Head of caudate nucleus (tissue), 42 donors: ENCODE measurements at places on chromosomes 12 and 14.

- no peak for DNase-seq
Observed at GRCh38 chr12:119088685-119089379, 89.9 kb upstream of the HSPB8 start.

DNA sequence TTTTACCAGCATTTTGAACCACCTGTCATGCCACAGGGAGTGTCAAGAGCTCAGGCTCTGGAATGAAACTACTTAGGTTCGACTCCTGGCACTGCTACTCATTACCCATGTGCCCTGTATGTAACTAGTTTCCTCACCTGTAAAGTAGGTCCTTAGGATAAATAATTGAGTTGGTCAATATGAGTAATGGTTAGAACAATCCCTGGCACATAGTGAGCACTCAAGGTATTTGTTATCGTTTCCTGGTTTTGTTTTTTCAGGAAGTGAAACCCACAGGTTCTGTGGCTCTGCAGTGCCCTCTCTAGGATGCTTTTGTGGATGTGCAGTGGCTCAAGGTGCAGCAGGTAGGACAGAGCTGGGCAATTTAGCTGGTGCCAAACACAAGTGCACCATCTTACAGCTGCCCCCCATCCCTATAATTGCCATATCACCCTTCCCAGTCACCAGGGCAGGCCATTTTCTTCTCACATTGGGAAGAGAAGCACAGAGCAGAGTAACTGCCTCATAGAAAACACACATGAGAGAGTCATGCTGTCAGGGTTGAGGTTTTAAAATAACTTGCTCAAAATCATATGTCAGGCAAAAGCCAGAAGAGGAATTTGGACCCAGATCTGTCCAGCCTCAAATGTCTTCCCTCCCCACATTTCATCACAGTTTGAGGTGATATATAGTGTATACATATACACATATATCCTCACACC lies 297.5 kb downstream of the RPAP3 start:
- DNase-seq = no peak

DNA sequence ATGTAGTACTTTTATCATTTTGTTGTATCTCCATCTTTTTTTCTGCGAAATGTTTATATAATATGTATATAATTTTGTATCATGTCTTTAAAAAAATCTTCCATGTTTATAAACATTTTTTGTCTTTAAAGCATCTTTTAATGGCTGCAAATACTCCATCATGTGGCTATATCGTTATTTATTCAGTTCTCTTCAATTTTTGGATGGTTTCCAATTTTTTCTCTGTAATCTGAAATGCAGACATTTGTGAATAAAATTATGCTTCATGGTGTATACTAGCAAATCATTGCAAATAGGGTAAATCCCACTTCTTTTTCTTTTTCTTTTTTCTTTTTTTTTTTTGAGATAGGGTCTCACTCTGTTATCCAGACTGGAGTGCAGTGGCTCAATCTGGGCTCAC lies 54.0 kb downstream of the CPSF2 start:
- DNase-seq = no peak

DNA sequence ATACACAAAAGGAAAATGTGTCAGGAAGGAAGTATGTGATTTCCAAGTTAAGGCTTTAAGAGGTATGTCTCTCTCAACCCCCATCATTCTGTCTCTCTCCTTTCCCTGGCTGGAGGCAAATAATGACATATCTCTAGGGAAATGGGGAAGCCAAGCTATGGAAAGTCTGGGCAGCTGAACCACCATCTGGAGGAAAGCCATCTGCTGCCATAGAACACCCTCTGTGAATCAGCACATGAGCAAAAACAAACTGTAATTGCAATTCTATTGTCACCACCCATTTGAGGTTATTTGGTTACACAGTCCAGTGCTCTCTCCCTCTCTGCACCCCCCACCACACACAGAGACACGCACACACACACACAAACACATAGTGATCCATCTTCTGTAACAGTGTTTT lies 766.2 kb downstream of the FLRT2 start:
- DNase-seq = no peak

DNA sequence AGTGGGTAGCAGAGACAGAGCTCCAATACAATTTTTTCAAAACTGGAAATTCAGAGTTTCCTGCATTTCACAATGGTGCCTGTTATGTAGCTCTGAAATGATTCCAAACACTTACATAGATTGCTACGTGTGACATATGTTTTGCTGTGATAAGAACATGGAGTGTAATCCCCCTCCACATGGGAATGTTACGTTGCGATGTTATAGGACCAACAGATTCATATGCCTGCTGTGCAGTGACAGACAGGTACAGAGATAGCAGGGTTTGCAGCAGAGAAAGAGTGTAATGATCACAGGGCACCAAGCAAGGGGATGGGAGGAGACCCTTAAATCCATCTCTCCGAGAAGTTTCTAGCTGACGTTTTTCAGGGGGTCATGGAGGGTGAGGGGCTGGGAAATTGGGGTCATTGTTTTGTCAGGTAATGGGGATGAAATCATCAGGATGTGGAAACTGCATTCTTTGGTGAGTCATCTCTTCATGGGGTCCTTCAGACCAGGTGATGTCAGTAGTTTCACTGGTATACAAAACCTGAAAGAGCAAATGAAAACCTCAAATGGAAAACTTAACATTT lies 76.6 kb upstream of the OSBPL8 start:
- DNase-seq = no peak

- DNase-seq = no peak
Observed at GRCh38 chr12:27199638-27200300, 44.3 kb upstream of the STK38L start.

DNA sequence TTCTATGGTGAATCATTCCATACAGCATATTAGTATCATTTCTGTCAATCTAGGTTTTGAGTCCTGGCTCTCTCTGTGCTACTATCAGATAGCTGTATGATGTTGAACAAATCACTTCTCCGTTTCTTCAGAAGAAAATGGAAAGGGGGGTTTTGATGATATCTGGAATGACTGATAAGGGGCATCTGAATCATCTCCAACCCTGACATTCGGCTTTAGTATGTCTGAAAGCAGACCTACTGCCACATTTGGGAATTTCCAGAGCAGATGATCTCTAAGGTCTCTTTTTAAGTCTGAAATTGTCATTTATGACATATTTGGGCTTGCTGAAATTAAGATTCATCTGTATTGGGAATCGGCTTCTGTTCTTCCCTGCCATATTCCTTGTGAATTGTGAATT lies 10.1 kb downstream of the MLF2 start:
- no peak for DNase-seq

- DNase-seq = no peak
Observed at GRCh38 chr14:22623047-22623446, 21.1 kb downstream of the OR6J1 start.

GRCh38 chr12:132469423-132469822 lies 20.5 kb upstream of the FBRSL1 start:
- no peak for DNase-seq

- DNase-seq = no peak
Observed at GRCh38 chr14:53493860-53494259, 340.7 kb upstream of the DDHD1 start.

- no peak for DNase-seq
Observed at GRCh38 chr14:61326847-61327246, 5.5 kb downstream of the PRKCH start.

DNA sequence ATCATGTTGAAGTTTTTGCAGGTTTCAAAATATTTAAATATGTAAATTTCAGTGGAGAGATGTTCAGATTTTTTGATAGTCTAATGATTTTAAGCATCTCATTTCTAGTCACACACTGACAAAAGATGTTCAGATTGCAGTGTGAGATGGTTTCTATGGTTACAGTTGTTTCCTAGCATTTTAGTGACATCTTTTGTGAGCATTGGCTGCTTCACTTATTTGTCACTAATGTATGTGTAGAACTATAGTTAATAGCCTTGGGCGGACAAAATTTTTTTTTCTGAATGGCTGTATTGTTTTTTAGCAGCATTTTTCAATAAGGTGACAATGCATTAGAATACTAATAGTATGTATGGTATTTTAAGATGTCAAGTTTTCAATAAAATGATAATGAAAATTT lies 315.6 kb upstream of the PRKD1 start:
- no peak for DNase-seq

DNA sequence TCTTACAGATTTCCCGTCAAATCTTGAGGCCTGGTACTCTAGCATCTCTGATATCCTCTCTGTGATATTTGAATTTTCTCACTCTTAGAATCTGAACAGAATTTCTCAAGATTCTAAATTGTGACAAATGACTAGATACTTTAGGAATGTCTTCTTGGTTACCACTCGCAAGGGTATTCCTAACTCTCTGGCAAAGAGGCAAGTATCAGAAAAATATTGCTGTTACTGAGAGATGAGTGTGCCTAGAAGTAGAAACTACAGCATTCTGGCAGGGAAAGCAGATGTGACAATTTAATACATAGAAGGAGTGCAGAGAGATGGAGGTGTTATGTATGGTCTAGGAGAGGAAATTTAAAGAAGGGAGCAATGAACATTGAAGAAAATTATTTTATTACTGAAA lies 467.8 kb downstream of the LRIG3 start:
- no peak for DNase-seq

DNA sequence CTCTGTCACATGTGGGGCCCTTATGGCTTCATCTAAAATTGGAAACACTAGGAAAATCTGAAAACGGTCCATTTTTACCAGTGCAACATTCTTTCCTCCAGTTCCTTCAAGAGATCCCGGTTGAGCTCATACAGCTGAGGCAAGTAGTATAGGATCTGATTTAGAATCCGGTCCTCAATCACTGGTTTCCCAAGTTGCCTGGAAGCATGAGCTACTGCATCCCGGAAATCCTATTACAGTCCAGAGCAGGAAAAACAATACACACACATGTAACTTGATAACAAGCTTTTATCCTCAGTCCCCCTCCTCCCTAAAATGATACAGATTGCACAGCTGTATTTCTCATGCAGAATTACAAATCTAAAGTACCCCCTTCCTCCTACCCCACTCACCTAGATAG lies 67.9 kb upstream of the NR2C1 start:
- DNase-seq = no peak

- no peak for DNase-seq
Observed at GRCh38 chr14:105853089-105853906, 326.9 kb downstream of the TMEM121 start.

DNA sequence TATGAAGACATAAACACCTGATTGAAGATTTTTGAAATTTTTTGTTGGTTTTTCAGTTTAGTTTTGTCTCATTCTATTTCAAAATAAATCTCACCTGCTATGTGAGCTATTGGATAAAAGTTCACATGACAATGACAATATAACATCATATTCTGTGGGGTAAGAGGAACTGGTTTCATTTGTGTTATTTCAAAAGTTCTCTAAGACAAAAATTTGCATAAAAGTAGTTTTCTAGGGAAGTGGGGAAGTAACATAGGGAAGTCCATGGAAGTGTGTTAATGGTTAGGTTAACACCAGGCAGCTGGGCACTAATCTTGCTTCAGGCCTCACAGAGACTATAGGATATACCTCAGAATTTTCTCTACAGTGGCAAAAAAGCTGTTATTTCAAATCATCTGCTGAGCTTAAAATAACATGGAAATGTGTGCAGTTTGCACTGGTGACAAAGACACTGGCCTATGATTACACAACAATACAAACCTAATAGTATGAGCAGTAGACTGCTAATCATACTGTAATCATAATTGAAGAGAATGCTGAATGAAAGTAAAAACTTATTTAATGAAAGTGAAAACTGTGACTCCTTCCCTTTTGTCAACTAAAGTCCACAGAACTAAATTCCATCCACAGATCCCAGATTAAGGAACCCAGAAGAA lies 710.6 kb upstream of the TMEM132C start:
- DNase-seq = no peak

GRCh38 chr12:31226639-31227038 lies 99.3 kb downstream of the SINHCAF start:
- peak; percentile 48 for DNase-seq

GRCh38 chr12:91007531-91008290 lies 2.9 kb upstream of the EPYC start:
- no peak for DNase-seq

GRCh38 chr12:104219908-104220404 lies 4.4 kb downstream of the TXNRD1 start:
- DNase-seq = no peak

- no peak for DNase-seq
Observed at GRCh38 chr14:102396521-102396920, 33.8 kb downstream of the TECPR2 start.

DNA sequence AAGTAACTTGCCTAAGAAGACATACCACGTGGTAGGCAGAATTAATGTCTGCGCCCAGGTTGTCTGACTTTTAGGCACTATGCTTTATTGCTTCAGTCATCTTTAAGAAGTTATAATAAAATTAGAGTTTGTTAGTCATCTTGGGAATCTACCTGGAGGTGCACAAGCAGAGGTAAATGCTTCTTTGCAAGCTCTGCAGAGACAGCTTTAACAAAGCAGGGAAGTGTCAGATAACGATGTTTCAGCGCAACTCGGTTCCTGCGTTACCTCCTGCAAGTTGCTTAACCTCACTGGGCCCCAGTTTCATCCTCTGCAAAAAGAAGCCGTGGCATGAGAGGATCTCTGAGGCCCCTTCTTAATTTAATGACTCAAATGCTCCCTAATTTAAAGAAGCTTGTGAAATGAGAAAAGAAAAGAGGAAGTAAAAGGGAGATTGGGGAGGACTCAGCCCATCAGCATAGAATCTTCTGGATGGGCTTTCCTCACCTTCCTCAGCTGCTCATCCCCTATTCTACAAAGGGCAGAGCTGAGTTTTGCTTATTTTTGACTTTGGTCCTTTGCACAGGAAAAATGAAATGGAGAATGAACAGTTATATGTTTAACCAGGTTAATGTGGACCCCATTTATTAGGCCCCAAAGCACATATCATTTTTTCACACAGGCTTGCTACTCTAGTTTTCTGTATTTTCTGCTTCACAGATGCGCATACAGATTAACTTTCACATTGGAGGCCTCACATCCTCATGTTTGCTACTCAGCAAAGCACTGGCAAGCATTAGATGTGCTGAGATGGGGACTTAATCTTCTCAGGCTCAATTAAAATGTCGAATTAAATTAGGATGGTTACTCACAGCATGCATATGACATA lies 5.1 kb downstream of the ARHGDIB start:
- DNase-seq = peak; percentile 66

GRCh38 chr12:31742891-31743290 lies 14.1 kb upstream of the AMN1 start:
- no peak for DNase-seq

DNA sequence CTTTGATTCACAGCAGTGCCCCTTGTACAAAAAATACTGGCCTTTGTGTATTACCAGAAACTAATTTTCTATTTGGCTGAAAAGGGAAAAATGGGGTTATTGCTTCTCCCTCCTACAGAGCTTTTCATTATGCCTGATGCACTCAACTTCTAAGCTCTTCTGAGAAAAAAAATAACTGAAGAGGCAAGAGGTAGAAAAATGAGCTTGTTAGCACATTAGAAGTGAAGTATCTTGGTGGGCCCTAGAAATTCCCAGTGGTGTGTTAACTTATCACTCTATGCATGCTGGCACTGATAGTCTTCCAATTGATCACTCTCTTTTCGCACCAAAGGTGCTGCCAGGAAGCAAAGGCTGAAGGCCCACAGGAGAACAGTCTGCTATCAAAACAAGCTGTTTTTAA lies 17.1 kb downstream of the INSM2 start:
- no peak for DNase-seq
